Left ventricle myocardium inferior (tissue), 1 donor: ENCODE measurements at places on chromosomes 7 and 10.

DNA sequence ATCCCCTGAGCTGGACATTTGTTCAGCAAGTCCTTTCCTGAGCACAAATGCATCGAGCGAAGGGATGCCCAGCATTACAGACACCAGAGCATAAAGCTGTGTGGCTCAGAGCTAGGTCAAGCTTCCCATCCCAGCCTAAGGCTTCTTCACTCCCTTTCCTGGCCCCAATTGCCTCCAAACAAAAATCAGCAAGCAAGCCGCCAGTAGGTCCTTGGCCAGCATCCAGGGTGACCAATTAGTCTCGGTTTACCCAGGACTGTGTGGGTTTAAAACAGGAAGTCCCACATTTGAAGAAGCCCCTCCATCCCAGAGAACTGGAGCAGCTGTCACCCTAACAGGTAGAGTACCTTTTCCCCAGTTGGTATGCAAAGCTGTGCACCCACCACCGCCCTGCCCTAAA lies 51.2 kb downstream of the PRKAG2 start:
- DNase-seq, result no peak

- DNase-seq, result no peak
These were observed 16.5 kb upstream of the PLAU start for GRCh38 chr10:73894245-73894971.

DNA sequence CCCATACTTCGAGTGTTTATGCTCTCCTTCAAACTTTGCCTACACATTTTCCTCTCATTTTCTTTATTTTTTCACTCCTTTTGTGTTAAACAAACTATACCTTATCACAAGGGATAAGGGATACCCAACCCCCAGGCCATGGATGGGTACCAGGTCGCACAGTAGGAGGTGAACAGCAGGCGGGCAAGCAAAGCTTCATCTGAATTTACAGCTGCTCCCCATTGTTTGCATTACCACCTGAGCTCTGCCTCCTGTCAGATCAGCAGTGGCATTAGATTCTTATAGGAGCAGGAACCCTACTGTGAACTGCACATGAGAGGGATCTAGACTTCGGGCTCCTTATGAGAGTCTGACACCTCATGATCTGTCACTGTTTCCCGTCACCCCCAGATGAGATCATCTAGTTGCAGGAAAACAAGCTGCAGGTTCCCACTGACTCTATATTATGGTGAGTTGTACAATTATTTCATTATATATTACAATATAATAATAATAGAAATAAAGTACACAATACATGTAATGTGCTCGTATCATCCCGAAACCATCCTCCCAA lies 28.5 kb downstream of the ZC3HC1 start:
- no peak for DNase-seq

DNA sequence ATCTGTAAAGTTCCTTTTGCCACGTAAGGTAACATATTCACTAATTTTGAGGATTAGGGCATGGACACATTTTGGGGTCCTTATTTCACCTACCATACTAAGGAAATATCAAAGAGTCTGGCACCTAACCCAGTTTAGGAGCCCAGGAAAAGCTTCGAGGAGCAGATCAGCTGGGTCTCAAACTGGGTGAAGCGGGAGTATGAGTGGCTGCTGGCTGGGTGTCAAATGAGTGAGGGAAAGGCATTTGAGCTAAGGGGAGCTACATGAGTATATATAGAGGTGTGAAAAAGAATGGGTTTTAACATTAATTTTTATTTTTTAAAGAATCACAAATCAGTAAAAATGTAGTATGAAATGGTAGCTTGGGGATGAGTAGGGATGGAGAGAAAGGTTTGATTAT lies 71.3 kb downstream of the MCU start:
- no peak for DNase-seq

DNA sequence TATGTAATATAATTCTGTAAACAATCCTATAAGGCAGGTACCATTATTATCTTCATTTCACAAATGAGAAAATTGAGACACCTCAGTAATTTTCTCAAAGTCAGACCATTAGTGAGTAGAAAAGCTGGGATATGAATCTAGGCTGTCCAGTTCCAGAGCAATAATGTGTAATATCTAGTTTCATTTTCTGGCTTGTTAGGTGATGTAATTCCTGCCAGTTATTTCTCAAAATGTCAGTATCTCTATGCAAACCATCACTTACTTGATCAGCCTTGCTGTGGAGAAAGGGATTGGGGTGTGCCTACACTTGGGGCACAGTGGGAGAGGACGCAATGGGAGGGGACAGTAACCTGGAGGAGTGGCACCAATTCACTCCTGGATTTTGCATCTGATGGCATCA lies 157.5 kb downstream of the LYZL1 start:
- no peak for DNase-seq

- DNase-seq, result no peak
These were observed 47.8 kb upstream of the NKX2-3 start for GRCh38 chr10:99484626-99485581.

DNA sequence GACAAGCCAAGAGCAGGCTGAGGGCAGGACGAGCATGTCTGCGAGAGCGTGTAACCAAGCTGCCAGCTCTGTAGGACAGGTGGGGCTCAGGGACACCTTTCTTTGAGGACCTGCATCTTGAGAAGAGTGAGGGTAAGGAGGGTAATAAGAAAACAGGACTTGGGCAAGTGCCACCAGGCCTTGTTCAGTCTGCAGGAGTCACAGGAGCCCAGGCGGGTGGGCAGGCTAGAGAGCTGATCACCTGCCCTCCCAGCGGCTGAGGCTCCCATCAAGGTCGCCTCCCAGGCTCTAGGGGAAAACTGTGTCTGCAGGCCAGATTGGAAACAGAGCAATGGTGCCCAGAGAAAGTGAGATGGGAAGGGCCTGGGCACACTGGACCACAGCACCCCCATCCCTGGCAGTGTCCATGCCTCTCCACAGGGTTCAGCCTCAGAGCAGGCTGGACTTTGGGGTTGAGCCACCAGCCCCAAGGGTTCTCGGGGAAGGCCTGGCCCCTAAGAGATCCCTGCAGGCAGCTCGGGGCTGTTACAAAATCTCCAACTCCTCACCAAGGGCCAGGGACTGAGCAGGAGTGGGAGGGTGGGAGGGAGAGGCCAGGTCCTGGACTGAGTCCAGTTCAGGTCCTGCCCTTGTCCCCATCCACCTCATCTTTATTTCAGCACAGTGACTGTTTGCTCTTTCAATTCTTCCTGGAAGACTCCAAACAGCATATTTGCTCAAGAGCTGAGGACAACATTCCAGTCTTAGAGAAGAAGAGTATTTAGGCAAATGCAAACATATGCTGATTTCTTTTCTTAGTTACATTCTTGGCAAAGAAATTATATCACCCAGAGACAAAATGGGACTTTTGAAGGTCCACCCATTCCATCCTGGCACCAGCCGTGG lies 161.9 kb downstream of the GRID1 start:
- DNase-seq, result no peak

- DNase-seq, result no peak
These were observed 35.5 kb upstream of the TNPO3 start for GRCh38 chr7:129090300-129090907.

DNA sequence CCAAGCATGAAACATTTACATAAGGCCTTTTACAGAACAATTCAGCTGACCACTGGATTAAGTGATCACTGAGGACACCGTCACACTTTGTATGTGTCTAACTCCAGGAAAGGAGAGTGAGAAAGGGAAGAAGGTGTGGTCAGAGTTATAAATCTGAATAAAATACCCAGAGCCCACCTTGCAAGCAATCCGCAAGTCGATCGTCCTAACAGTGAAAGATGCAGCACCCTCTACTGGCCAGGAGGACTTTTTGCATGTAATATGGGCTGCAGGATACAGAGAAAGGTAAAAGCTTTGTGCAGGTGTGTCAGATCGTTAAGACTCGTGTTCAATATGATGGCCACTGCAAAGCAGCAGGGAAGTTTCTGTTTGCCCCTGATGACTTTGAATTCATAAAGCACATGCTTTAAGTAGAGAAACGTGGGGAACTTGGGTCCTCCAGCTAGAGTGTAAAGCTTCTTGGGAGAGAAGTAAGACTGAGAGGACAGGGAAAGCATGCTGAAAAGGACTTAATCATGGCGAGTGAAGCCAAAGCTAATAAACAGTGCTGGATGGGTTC lies 68.5 kb upstream of the BMPER start:
- DNase-seq, result no peak

DNA sequence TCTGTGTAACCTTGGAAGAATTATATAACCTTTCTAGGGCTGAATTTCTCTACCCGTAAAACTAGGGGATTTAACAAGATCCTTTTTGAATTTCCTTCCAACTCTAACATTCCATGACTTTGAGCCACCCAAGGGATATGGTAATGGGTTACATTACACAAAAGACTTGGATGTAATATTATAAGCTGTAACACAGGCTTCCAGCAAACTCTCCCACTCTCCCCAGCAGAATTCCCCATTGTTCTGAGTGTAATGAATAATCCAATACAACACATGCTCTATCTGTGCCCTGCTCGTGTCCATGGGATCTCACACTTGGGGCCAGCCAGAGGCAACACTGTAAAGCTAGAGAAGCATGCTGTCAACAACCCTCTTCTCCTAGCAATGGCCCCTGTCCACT lies 790.6 kb upstream of the AUTS2 start:
- no peak for DNase-seq
